ENCODE measurements at places on chromosomes 11 and 22. TPM values are rescaled to one million over a fixed set of nuclear protein-coding genes. Genes with fewer than 3 reads are reported as not detected.

Gene NTM
- total RNA-seq: not detected

Gene RELA
- 85.2 TPM for total RNA-seq

Gene FAM83F
- total RNA-seq: 0.39 TPM

Gene MYOD1
- not detected for total RNA-seq

Gene CST6
- total RNA-seq: not detected

Gene C1QTNF4
- not detected for total RNA-seq

Gene PAMR1
- total RNA-seq: not detected

Gene DNHD1
- 22.4 TPM for total RNA-seq

Gene CHRM4
- total RNA-seq: 0.75 TPM

Gene MOGAT2
- not detected for total RNA-seq

Gene POU2AF2
- not detected for total RNA-seq

All from natural killer cell treated with Interleukin-12 subunit alpha and Interleukin-12 subunit beta and Interleukin-15 and Interleukin-18, amount 100 ng/mL, for 72 hours (primary cell).